ENCODE measurements at places on chromosomes 5 and 9.

DNA sequence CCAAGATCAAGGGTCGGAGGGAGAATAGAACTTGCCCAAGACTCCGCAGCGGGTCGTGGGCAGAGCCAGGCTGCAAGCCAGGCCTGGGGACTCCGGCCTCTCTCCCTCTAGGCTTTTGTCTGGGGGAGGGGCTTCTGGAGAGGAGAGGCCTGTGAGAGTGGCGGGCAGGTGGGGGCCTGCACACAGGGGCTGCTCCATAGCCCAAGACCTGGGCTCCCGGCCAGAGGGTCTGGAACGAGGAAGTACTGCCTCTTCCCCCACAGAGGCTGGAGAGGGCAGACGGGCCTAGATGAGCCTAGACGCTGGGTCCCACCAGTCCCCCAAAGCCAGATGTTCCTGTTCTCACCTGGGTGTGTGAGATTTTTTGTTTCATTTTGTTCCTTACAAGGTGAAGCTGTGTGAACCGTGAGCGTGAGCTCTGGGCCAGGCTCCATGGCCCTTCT lies 5.2 kb upstream of the ST6GALNAC6 start:
- no peak for DNase-seq

GRCh38 chr5:125411744-125412560 lies 665.5 kb upstream of the ZNF608 start:
- DNase-seq: no peak

DNA sequence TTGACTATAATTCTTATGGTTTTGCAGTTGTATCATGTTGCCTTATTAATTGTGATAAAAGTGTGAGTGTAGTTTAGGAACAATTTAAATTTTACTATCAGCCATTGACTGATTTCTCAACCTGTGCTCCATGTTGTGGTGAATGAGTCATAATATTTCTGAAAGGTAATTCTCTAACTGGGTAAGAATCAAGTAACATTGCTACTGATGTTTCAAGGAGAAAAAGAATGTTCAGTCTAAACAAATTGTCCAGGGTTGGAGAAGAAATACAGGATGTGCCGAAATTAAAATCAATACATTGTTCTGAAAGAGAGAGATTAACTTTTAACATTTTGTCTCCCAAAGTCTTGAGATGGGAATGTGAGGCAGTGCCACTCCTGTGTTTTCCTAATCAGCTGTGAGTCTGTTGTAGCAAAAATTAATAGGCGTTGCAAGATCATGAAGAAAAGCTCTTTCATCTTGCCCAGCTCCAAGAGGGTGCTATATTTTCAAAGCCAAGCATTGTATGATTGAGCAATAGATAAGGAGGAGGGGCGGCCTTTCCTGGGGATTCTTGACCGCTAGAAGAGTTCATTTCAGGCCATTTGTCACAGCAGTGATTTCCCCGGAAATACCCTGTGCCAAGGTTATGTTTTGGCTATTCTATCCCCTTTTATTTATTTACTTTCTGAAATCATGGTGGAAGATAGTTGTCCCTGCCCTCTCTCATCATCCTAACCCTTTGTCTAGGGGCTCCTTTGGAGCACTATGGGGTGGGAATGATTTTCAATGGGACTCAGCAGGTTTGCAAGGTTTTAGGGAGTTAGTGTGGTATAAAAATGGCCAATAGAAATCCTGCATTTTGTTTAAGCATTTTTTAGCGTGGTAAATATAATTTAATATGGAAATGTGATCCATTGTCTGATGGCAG lies 151.6 kb downstream of the FOCAD start:
- no peak for DNase-seq

DNA sequence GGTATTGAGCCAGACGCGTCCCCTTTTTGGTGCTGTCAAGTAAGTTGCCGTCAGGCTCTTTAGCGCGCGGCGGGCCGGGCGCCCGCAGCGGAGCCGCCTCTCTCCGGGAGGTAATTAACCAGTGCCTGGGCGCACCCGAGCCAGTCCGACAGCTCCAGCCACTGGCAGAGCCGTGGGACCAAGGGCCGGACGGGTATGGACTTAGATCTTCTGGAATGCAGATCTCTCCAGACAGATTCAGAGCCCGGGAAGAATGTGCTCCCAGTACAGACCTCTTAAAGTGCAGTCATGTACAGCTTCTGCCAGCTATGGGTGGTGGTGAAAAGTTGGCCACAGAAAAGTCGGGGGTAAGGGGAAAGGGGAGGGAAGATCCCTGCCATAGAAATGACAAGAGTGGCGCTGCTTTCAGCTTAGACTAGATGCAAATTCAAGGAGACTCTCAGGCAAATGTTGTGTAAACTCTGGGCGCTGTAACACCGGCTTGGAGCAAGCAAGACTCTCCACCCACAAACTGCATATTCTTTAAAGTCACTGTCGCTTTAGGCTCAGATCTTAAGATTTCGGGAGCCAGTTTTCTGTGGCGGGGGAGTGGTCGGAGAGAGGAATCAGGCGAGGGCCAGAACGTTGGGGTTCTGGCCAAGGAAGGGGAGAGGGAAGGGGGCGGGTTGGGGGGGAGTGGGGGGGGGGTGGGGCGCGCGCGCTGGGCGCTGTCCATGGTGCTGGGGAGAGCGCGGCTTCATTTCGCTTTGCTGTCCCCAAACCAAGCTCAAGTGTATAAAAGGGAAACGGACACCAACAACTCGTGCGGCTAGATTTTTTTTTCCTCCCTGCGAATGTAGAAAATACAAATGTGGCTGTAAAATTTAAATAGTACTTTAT lies 29.2 kb downstream of the NR2F1 start:
- peak; percentile 24 for DNase-seq

GRCh38 chr9:106111039-106111730 lies 416.8 kb downstream of the TMEM38B start:
- no peak for DNase-seq

DNA sequence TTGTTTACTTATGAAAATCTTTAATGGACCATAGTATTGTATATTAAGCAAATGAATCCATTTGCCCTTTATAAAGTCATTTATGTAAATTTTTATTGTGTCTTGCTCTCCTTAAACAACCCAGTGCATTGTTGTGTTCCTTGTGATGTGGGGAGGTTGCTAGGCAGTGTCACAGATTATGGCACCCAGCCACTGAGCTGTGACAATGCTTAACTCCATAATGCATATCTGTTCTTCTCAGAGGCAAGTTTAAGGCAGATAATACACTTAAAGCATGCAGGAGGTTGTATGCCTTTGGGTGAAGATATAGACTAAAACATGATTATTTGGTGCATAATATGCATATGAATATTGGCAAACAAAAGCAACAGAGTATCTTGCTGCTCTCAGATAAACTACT lies 269.6 kb upstream of the RIOK2 start:
- DNase-seq: no peak

- DNase-seq: no peak
Observed at GRCh38 chr5:166856791-166857190, 1434.7 kb upstream of the WWC1 start.

GRCh38 chr5:179615203-179615602 lies 8.3 kb downstream of the HNRNPH1 start:
- DNase-seq: no peak

- peak; percentile 67 for DNase-seq
Observed at GRCh38 chr5:36305571-36306326, 4.0 kb upstream of the RANBP3L start.

GRCh38 chr5:178625679-178626483 lies 969 bp downstream of the CLK4 start:
- no peak for DNase-seq

DNA sequence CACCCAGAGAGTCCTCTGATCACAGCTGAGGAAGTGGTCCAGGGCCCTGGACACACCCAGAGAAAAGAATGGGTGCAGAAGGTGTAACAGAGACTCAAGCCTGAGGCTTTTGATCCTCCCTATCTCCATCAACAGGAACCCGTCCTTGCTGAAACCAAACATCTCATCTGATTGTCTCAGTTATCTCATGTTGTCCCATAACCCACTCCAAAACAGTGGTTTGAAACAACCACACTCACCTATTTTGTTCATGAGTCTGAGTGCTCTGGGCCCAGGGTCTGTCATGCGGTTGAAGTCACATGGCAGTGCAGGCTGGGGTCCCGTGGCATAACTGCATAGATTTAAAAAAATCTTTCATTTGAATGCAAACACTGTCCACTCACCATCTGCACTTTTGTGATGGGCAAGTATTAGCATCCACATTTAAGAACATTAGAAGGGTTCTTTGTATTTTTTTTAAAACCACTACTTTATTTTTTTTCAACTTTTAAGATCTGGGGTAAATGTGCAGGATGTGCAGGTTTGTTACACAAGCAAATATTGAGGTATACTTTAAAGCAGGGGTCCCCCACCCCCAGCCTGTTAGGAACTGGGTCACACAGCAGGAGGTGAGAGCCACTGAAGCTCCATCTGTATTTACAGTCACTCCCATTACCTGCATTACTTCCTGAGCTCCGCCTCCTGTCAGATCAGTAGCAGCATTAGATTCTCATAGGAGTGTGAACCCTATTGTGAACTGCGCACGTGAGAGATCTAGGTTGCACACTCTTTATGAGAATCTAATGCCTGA lies 255.8 kb downstream of the ROR2 start:
- no peak for DNase-seq

GRCh38 chr5:135332519-135333150 lies 66.4 kb downstream of the MACROH2A1 start:
- peak; percentile 27 for DNase-seq

DNA sequence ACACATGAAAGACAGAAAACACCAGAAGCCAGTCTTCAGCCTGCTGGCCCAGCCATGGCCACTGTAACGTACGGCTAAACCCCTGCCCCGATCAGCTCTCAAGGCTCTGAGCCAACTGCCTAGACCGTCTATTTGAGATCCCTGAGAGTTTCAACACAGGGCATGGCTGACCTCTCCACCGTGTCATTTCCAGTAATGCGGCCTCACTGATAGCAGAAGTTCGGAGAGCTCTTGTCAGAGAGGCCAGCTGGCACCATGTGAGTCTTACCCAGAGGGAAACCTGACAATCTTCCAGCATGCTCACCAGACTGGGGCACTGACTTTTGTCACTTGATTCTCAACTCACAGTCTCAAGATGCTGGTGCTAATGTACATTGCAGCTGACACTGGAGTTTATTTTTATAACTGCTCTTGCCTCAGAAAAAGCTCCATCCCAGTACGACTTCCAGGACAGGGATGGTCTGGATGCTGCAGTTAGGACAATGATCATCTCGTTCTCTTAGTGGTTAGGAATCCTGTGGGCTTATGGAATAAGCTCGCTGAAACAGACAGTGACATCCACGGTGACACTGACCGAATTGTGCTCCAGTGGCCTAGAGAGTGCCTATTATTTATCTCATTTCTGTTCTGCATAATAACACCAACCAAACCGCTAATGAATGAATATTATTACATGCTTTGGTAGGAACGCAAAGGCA lies 372.7 kb downstream of the ICE1 start:
- no peak for DNase-seq

DNA sequence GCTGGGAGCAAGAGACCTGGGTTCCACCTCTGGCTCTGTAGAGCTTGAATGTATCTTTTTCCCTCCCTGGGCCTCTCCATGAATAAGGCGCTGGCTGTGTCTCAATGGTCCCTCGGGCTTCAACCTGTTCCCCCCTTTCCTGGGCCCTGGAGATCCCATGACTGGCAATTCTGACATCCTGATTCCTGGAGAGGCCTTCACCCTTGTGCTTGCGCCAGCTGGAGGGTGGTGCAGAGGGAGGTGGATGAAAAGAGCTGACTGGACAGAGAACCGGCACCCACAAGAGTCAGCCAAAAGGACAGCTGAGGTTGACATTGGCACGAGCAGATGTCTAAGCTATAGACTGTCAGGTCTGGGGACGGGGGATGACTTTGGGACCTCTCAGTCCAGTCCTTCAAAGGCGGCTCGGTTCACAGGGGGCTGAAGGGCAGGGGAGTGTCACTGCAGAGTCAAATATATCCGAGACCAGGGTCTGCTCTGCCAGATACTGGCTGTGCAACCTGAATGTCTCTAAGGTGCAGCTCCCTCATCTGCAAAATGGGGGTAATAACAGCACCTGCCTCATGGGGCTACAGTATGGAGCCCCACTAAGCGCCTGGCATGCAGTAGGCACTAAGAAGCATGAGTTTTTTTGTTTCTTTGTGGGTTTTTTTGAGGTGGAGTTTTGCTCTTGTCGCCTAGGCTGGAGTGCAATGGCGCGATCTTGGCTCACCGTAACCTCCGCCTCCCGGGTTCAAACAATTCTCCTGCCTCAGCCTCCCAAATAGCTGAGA lies 13.8 kb downstream of the DNM1 start:
- DNase-seq: no peak

DNA sequence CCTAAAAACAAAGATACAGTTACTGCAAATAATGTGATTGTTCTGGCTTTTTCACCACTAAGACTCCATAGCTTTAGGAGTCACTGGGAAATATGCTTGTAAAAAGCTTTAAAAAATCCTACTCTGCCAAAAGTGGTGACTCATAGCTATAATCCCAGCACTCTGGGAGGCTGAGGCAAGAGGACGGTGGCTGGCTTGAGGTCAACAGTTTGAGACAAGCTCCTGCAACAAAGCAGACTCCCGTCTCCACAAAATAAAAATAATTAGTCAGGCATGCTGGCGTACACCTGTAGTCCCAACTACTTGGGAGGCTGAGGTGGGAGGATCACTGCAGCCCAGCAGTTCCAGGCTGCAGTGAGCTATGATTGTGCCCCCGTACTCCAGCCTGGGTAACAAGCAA lies 406.4 kb downstream of the HTR1A start:
- peak; percentile 7 for DNase-seq

GRCh38 chr9:26371236-26371635 lies 521.4 kb downstream of the CAAP1 start:
- no peak for DNase-seq

- no peak for DNase-seq
Observed at GRCh38 chr5:112529525-112529924, 110.4 kb upstream of the EPB41L4A start.

- DNase-seq: no peak
Observed at GRCh38 chr5:113378081-113378480, 56.7 kb downstream of the TSSK1B start.

DNA sequence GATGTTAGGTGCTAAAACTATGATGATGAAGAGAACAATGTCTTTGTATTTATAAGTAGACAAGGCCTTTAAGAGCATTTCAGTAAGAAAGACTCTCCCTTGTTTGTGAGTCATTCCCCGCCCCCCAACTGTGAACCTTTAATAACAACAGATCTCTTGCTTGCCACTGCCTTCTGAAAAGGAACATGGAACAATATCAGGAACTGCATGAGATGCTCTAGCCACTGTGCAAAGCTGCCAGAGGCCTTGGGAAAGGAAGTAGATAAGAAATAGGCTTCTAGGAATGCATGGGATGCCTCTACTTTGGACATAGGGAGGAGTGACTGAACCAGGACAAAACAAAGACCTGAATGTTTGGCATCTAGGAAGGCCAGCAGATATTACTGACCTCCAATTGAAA lies 296.1 kb upstream of the MPDZ start:
- no peak for DNase-seq
